ENCODE measurements at places on chromosomes 7 and 10.

DNA sequence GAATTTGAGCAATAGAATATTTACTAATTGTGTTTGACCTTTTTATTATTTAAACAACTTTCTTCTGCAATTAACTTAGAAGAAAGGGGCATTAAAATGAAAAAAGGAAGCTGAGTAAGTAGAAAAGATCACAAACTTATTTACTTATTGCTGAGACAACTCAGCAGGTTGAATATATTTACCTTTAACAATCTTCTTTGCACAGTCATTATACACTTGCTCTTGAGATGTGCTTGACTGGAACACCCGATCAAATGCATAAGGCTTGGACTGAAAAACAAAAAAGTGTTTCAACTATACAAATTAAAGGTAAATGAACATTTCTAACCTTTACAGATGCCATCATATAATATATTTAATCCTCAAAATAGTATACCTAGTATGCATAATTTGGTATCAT lies 7.9 kb downstream of the KIF5B start:
- no peak for DNase-seq

DNA sequence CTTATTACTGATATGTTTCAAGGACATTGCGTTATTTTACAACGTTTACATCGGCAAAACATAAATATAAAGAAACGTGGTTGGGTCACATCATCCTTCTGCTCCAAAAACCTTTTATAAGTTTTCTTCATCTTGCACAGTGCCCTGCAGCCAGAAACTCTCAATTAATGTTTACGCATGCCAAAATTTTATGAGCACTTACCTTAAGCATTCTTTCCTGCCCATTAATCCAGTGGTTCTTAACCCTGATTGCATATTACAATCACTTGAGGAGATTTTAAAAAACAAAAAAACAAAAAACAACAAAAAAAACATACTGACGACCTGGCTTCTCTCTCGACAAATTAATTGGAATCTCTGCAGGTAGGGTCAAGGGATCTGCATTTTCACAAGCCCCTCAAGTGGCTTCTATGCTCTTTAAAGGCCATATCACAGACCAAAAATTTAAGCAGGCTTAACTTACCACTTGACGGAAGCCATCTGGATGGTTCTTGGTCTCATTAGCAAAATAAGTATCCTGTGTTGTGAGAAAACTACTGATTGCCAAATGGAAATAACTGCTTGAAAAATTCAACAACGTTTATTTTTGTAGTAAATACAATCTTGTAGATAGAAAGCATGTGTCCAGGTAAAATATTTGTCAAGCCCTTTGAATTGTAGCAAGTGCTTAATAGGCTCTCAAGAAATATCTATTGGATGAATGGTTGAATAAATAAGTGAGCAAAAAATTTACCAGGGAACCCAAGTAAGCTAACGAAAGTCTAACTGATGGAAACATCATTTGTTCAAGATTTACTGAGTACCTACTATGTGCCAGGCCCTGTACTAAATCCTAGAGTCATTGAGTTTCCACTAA lies 30.9 kb upstream of the SLC16A12 start:
- DNase-seq, result no peak

DNA sequence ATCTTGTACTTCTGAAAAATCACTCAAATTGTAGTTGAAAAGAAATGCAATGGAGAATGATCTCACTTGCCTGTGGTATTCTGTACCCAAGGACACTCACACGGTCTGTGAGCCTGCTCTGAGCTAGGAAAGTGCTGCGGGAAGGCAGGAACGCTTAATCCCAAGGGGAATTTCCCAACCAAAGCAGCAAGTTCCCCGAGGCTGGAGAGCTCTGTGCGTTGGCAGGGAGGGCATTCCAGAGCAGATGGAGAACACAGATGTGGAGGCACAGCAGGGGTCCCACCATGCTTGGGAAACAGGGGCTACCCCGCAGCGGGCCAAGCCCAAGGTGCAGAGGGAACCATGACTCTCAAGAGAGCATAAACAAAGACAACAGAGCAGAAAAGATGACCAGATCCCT lies 13.6 kb downstream of the SVIL start:
- DNase-seq, result no peak

GRCh38 chr10:84232376-84232775 lies 7.0 kb upstream of the LRIT2 start:
- DNase-seq, result no peak

DNA sequence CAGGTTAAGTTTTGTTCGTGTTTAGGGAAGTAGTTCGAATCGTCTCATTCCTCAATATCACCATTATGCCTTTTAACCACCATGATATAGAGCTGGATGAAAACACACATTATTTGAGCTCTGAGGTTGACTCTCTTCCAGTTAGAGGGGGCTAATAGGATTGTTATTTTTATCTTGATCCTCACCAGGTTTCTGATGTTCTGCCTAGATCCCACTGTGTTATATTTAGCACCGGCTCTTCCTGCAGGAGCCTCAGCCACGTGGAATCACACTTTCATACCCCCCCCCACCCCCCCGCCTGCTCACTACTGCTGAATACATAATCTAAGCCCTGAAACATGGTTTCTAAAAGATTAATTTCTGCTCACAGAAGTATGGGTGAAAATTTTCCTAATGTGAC lies 88.3 kb downstream of the NRCAM start:
- DNase-seq, result no peak

DNA sequence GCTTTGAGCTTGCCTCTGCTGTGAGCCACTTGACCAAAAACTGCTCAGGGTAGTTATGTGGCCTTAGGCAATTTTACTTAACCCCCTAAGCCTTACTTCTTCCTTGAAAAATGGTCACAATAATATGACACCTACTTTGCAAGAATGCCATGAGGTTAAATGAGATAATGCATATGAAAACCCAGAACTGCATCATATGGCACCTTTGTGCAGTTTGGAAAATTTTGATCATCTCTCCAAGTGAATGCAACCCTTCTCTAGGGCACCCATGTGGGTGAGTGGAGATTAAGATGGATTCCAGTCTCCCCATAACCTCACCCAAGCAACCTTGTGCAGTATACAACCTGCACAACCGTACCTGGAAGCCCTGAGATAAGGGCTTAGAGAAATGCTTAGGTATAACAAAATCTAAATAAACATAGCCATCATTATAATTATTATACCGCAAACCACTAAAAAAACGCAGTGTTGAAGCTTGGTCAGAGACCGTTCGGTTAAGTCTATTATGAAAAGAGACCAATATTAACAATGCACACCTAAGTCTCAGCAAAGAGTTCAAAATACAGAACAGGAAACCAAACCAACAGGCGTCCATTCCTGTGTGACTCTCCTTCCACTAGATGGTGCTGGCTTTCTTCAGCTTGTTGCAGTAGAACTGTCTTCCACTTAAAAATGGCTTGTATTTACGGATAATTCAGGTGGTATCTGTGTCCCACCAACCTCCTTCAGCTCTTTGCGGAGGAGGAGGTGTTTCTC lies 21.0 kb upstream of the ASB15 start:
- no peak for DNase-seq

- DNase-seq, result no peak
These were observed 81.9 kb upstream of the DYNC1I1 start for GRCh38 chr7:95690367-95690947.

DNA sequence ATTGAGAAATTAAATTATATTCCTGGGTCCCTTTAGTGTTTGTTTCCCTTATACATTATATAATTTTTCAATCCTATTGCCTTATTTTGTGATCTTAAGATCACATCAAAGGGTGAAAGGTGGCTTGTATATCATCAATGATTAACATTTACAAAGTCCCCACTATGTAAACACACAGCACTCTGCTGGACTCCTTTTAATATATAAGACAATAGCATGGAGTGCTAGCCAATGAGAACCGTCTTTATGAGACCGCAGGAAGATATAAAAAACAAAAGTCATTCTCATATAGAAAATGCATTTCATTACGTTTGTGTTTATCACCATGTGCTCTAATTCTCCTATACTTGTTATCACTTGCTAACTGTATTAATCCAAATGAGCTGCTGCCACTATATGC lies 108.5 kb downstream of the HOXA1 start:
- no peak for DNase-seq

GRCh38 chr7:155951554-155952158 lies 139.4 kb upstream of the SHH start:
- DNase-seq, result no peak

DNA sequence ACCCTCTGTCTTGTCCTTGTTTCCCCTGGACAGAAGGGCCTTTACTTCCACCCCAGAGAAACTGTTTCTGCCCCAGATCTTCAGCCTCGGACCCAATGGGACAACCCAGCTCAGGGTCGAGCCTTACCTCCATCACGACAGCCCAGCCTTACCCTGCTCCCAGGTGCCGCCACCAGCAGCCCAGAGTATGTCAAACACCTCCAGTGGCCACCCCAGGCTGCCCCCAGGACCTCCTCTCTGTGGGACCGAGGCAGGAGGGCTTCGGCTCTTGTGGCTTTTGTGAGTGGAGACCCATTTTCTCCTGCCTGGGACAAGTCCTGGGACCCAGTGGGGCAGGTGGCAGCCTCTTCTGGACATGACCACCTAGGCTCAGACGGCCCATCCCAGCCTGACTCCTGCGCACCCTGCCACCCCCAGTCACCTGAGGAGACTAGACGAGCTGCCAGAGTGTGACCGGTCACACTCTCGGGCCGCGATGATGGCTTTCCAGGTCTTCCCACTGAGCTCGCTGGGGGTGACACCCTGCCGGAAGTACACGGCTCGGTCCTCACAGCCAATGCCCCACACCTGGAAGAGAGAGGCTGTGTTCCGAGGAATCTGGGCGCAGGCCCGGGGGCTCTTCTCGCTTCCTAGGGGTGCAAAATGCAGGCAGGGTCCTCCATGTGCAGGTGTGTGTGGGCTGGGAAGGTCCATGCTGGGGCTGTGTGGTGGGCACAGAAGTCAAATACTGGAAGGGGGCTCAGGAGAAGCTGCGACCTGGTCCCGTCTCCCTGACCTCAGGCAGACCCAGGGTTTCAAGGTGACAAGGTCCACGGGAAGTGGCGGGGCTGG lies 15.5 kb downstream of the TECPR1 start:
- no peak for DNase-seq

DNA sequence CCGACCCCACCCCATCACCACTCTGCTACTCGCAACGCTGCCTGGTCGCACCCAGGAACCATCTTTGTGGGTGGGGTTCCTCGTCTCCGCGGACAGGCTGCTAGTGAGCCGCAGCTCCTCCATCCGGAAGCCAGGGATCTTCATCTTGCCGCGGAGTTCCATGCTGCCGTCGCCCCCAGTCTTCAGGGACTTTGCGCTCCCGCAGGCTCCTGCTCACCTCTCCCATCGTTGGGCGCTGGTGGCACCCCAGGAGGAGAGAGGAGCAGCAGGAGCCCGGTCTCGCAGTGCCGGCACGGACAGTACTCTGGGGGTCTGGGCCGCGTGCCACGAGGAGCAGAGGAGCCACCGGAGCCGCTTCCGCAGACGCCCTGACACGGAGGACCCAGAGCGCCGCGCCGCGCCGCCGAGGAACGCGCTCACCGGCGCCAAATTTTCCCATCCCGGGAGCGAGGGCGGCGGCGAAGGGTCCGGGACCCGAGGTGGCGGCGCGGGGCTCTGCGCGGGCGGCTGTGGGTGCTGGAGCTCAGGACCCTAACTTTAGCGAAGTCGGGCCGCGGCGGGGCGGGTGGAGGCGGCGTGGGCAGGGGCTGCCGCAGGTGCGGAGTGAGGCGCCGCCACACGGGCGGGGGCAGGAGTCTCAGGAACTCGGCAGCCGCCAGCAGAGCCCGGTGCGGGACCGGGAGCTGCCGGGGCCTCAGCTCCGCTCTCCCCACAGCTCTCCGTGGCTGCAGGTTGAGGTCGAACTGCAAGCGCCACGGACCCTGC lies 750.1 kb upstream of the SORCS1 start:
- DNase-seq, result no peak

GRCh38 chr7:134298902-134299683 lies 17.6 kb downstream of the SLC35B4 start:
- no peak for DNase-seq

- DNase-seq, result no peak
These were observed 1.6 kb downstream of the BEND7 start for GRCh38 chr10:13526948-13527863.

DNA sequence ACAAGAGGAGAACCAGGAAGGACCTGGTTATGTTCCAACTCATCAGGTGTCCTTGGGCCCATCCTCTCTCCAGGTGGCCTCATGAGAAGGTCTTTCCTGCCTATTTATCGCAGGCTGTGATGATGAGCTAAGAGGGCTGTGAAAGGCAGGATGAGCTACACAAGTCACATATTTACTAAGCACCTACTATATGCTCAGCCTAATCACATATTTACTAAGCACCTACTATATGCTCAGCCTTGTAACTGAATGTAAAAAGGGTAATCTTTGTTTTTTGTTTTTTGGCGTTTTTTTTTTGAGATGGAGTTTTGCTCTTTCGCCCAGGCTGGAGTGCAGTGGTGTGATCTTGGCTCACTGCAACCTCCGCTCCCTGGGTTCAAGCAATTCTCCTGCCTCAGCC lies 44.2 kb upstream of the NPFFR1 start:
- DNase-seq, result no peak

DNA sequence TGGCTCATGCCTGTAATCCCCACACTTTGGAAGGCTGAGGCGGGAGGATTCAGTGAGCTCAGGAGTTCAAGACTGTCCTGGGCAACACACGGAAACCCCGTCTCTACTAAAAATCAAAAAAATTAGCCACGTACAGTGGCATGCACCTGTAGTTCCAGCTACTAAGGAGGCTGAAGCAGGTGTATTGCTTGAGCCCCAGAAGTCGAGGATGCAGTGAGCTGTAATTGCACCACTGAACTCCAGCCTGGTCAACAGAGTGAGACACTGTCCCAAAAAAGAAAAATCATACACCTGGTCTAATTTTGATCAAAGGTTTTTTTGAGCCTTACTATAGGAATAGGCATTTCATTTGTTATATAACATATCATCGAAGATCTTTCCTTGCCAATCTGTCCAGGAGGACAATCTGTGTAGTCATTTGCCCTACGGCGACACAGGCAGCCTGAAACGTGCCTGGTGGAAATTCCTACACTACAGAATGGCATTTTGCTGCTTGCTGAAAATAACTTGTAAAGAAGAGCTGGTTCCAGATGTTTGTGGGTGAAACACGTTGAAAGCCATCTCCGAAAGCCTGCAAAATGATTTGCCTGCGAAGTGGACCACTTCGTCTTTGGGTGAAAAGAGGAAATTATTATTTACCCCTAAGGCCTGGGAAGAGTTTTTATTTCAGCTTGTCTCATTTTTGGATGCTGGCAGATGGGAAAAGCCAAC lies 31.3 kb upstream of the GDI2 start:
- DNase-seq, result no peak

DNA sequence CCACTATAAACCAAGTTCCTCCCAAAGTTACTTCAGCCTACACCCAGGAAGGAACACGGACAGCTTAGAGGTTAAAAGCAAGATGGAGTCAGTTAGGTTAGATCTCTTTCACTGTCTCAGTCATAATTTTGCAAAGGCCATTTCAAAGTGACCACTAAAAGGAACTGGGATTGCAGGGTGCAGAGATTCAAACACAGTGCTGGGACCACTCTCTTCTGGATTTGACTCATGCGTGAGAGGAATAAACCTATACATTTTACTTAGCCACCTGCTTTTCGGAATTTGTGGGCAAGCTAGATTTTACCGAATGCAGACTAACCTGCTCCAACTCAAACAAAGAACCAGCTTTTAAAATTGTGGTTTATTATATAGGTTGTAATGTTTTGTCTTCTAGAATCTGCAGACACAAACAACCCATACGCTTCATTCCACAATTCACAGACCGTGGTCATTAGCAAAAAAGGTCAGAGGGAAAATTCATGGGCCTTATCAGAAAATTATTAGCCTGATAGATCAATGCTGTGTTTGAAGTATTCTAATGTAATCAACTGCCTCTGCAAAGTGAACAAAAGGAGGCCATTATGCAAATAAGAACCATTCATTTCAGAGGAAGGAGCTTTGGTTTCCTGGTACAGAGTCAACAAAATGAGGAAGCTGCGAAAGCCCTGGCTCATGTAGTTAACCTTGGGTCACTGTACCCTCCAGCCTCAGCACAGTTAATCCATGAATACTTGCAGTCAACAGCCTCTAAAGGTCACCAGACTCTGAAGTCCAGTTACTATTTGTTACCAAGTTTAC lies 342.7 kb upstream of the KLF6 start:
- no peak for DNase-seq
